ENCODE measurements at places on chromosomes 16 and 17.
A peak's percentile ranks its signal among the peaks of the same experiment; 100 is the strongest.

- DNase-seq, result no peak
Observed at GRCh38 chr16:24117680-24118079, 138.5 kb upstream of the CACNG3 start.

DNA sequence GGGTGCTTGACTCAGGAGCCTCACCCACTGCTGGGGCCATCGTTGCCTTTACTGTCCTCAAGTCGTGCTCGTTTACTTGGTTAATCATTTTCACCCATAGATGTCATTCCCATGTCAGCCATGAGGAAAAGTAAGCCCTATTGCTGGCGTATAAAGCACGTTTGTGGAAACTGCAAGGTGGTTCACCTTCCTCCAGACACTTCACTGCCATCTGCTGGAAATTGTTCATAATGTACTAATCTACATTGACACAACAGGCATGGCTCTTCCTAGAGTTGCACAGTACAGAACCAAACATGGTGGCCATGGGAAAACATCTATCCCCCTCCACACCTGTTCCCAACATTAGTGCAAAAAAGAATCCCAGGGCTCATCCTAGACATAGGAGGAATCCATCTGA lies 116.6 kb downstream of the ZNF18 start:
- DNase-seq, result no peak

DNA sequence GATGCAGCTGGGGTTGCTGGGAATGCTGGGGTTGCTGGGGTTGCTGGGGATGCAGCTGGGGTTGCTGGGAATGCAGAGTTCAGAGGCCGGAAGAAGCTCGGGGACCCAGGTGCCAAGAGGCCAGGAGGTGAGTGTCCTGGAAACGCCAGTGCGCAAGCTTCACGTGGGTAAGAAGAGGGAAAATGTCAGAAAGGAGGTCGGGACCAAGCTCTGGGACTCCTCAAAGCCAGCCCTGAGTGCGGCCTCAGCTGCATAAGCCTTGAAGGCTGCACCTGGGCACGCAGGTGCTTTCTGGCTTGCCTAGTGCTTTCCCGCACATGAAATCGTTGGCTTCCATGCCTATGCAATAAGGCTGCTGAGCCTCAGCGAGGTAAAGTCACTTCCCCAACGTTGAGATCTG lies 48.3 kb downstream of the PITPNM3 start:
- DNase-seq, result no peak

- no peak for DNase-seq
Observed at GRCh38 chr17:75539967-75540729, 14.7 kb downstream of the LLGL2 start.

- DNase-seq, result no peak
Observed at GRCh38 chr17:78716292-78716691, 65.8 kb downstream of the CYTH1 start.

GRCh38 chr17:76599694-76600460 lies 14.2 kb upstream of the ST6GALNAC2 start:
- no peak for DNase-seq

DNA sequence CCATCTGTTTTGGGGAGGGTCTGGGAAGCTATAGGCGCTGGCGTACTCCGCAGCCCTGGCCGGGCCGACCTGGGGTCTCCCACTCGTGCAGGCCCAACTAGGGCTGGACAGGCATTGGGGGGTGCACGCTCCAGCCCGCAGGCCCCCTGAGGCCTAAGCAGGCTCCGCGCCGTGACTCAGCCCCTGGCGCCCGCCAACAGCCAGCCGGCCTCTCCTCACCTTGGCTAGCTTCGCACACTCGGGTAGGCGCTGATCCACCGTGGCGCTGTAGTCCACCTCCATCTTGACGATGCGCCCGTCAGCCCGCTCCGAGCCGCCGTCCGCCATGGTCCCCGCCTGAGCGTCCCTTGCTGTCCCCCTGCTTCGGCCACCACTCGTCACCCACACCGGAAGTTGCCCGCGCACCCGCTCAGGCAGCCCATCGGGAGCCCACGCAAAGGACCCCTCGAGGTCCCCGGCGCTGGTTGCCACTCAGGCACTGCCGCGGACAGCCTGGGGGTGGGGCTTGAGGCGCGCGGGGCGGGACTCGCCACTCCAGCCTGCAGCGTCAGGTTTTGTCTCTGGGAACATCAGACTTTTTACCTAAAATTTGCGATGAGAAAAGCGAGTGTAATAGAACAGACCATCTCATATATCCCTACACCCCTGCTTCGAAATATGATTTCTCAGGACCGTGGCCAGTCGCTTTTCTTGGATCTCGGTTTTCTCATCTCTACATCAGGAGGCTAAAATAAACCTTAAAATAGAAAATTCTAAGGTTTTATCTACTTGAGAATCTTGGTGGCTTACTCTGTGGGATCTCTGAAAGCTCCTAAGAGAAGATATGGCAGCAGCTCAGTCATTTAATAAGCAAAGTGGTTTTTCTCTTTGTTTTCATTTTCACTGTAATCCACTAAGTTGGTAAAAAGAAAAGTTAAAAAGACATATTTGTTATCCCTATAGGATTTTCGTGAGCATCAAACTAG lies at the start of gene PSMD12:
PSMD12 (minus strand) TSS at position 385 of the 965 bp plus-strand sequence; CDS start at position 327, 58 bp downstream.
- DNase-seq, result peak; percentile 54

GRCh38 chr17:35244341-35245195 lies 1.7 kb downstream of the SLFN5 start:
- peak; percentile 64 for DNase-seq

DNA sequence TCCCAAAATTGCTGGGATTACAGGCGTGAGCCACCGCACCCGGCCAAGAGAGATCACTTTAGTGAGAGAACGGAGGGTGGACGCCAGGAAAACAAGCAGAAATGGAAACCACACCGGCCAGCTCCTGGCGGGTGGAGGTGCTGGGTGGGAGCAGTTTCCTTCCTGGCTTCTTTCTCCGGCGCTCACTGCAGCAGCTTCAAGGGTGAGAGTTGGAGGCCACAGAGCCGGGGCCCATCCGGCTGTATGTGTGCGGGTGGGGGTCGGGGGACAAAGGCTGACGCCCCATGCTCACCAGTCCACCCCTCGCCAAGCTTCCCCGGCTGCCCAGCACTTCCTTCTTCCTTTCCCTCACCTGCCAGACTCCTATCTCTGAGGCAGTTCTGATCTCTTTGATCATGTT lies 13.5 kb upstream of the BHLHA9 start:
- no peak for DNase-seq

GRCh38 chr17:81209141-81209540 lies 13.6 kb downstream of the CEP131 start:
- DNase-seq, result no peak

DNA sequence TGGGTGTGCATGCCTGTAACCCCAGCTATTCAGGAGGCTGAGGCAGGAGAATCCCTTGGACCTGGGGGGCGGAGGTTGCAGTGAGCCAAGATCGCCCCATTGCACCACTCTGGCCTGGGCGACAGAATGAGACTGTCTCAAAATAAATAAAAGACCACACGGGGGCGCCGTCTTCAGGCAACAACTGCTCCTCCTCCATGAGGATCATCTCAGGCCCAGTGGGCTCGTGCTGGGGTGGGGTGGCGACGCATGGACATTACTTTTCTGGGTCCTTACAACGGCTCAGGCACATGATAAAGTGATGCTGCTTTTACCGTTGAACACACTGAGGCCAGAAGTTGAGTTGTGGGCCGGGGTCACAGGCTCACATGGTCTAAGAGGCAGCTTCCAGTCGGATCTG lies 56.2 kb downstream of the PRMT7 start:
- no peak for DNase-seq

GRCh38 chr16:13436641-13437412 lies 483.1 kb upstream of the ERCC4 start:
- DNase-seq, result no peak

- no peak for DNase-seq
Observed at GRCh38 chr17:76056882-76057281, 15.4 kb downstream of the SRP68 start.

DNA sequence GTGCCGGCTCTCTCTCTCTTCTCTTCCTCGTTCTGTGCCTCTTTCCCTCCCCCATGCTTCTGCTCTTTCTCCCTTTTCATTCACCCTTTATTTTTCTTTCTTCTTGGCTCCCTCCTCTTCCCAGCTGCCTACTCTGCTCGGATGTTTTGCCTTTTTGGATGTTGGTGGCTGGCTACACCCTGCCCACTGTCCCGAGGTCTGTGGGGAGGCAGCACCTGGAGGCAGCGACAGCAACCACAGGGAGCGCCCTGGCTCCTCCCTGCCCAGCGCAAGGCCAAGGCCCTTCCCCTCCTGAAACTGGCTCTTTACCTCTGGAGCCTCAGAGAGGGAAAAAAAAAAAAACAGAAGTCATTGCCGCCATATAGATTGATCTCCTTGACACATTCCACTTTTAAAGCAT lies 20.0 kb downstream of the CLUAP1 start:
- no peak for DNase-seq

DNA sequence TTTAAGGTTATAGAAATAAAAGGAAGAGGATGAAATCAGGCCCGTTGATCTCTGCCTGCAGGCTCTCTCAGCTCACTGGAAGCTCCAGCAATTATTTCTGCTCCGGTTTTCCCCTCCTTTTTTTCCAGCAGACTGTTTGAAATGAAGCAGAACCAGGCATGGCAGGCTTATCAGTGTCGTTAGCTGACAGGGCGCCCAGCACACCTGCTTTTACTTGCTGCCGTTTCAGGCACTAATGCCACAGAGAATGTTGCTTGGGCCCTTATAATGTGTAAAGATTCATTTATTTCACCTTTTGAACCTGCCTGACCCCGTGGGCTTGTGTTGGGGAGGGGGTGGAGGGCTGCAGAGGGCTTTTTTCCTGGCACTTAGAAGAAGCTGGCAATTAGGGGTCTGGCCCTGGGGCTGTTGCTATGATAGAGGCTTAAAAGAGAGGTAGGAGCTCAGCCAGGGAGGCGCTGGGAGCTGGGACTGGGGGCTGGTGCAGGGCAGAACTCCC lies 108.1 kb downstream of the IRX3 start:
- no peak for DNase-seq

- peak; percentile 3 for DNase-seq
Observed at GRCh38 chr16:9708972-9709620, 473.1 kb downstream of the GRIN2A start.

- no peak for DNase-seq
Observed at GRCh38 chr16:89417352-89417751, 73.0 kb downstream of the ANKRD11 start.

DNA sequence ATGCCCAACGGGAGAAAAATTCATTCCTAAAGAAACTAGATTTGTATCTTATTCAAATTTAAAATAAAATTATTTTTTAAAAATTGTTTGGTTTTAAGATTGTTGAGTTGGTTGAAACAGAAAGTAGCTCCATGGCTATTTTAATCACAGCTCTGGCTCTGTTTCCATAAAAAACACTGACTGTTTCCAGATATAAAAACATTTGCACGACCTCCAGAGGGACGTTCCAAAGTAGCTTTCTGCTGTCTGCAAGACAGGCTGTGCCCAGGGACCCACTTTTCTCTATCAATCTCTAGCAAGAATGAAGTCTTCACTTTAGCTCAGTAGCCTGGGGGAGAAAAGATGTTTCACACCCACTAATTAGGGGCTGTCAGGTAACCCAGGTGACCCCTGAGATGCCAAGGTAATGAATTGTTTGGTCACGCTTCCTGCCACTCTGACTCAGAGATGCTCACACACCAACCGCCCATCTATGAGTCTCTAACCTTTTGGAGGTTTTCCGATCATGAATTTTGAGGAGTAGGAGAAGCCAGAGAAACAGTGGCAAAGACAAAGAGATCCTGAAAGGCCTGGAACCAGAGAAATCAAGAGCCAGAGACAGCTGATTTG lies 220.1 kb upstream of the SOX9 start:
- DNase-seq, result no peak

DNA sequence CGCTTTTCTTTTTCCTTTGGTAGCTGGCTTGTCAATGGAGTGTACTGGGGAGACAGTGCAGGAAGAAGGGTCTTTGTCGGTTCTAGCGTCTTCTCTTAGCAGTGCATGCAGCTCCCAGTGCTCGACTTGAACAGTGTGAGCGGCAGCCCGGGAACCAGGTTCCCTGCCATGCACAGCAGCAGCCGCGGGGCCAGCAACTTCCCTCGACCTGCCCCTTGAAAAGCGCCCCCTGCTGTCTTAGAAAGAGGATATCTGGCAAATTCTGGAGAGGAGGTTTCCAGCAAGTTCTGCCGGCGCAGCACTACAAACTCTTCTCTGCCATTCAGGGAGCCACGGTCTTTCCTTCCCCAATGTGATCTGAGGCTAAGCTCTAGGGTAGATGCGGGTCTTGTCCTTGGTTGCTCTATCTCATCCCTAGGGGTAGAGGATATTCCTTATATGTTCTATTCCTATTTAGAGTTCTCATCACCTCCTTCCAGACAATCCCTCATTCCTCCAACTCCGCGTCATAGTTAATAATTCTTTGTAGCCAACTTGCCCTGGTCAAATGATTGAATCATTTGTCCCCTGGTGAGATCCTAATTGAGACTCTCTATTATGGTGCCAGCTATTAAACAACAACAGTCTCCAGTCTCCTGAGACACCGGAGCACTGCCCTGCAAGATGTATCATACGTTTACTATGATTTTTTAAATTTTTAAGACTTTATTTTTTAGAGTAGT lies 451.3 kb downstream of the PMP22 start:
- no peak for DNase-seq

GRCh38 chr16:88552166-88552565 lies 18.0 kb upstream of the ZC3H18 start:
- no peak for DNase-seq

DNA sequence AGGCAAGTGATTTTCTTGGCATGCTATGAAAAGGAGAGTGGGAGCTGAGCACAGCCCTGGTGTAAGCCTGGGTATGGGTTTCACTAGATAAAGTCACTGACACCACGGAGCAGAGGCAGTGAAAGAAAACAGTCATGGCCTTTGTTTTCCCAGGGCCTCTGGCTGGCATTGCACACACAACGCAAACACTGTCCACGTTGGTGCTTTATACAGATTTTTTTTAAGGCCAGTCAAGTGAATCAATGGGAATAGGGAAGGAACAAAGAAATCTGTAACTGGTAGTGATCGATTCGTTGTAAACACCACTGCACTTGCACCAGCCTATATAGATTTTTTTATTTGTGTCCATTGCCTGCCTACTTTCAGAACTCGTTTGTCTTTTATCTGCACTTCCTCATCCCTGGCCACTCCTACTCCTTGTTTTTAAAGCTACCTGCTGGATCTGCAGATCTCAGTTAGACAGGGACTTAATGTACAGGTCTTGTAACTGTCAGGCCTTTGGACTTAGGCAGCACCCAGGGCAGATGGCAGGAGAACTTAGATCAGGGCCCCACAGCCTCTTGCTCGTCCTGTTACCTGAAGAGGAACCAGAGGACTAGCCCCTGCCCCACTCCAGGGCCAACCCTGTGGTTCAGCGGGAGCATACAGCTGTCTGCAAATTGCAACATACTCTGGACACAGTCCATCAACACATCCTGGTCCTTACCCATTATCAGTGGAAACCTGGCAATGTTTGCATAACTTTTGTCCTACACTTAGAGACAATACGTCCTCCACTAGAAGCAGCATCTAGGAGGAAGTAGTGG lies 10.6 kb upstream of the TMIGD1 start:
- DNase-seq, result peak; percentile 39

DNA sequence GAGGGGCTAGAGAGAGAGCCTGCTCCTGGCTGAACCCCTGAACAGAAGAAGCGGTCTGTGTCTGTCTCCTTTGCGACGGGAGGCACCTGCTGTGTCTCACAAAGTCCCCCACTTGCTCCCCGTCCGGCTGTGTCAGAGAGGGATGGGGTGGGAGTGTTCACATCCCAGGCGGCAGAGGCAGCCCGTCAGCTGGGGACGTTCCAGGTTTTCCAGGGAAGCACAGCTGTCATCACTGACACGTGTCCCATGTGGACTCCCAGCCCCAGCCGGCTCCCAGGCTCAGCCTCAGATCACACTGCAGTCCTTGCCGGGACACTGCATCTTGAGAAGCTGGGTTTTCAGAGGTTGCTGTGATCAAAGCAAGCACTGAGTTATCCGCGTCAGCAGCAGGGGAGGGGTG lies 1.6 kb downstream of the TELO2 start:
- no peak for DNase-seq

GRCh38 chr17:80826955-80827645 lies 164.5 kb upstream of the CHMP6 start:
- peak; percentile 88 for DNase-seq

GRCh38 chr16:84841787-84842300 lies 22.1 kb downstream of the CRISPLD2 start:
- DNase-seq, result no peak

Measured in GM04503 (cell line).